ENCODE measurements at places on chromosomes 3 and 15.

DNA sequence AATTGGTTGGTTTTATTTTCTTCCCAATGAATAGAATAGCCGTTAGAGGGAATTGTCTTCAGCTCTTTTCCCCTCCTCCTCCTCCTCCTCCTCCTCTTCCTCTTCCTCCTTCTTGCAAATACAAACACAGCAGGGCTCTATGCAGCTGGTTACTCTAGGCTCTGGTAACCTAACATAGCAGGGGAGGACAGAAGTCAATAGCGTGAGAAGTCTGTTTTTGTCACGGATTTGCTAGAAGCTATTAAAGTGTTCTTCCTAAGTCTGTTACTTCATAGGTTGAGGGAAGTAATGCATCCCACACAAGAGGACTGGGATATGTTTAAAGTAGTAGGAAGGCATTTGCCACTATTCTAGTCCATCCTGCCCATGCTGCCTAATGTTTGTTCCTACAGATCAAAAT is 374.7 kb upstream of the TPRG1 start:
- DNase-seq: no peak

- no peak for DNase-seq
Measured at GRCh38 chr3:15623535-15624440, 22.2 kb downstream of the BTD start.

- no peak for DNase-seq
Measured at GRCh38 chr15:40037721-40038120, 1.3 kb downstream of the SRP14 start.

- no peak for DNase-seq
Measured at GRCh38 chr3:84442533-84442932, 516.3 kb upstream of the CADM2 start.

GRCh38 chr3:170324962-170325361 is 32.6 kb upstream of the SKIL start:
- DNase-seq: no peak

DNA sequence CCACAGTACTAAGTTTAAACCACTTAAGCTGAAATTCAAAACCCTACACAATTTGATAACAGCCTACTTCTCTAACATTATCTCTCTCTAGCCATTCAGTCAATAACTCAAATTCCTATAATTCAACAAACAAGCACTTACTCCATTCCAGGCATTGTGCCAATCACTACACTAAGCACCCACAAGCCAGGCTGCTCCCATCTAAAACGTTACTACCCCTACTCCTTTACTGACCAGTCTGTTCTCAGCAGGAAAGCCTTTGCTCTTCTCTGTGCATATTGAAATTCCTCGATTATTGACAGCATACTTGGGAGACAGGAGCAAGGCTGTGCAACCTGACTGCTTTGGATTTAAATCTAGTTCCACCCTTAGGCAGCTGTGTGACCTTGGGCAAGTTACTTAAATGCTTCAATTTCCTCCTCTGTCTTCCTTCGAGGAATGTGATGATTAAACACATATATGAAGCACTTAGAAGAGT is 177.2 kb upstream of the THBS1 start:
- DNase-seq: no peak

- no peak for DNase-seq
Measured at GRCh38 chr15:29711531-29711930, 110.7 kb downstream of the TJP1 start.

DNA sequence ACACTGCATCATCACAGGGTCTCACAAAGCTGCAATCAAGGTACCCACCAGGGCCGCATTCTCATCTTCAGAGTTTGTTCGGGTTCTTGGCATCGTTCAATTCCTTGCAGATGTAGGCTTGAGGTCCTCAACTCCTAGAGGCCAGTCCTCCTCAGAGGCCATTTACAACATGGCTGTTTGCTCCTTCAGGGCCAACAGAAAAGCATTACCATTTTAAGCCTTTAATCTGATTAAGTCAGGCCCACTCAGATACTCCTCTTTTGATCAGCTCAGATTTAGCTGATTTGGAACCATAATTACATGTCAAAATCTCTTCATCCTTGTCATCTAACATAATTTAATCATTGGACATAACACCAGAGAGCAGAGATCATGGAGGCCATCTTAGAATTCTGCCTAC is 55.4 kb downstream of the BFSP2 start:
- DNase-seq: no peak

- no peak for DNase-seq
Measured at GRCh38 chr3:76403556-76403955, 618.2 kb upstream of the ZNF717 start.

- DNase-seq: no peak
Measured at GRCh38 chr15:52348056-52348745, 52.6 kb upstream of the MYO5C start.

- DNase-seq: no peak
Measured at GRCh38 chr3:139774560-139775302, 97.0 kb upstream of the NMNAT3 start.

DNA sequence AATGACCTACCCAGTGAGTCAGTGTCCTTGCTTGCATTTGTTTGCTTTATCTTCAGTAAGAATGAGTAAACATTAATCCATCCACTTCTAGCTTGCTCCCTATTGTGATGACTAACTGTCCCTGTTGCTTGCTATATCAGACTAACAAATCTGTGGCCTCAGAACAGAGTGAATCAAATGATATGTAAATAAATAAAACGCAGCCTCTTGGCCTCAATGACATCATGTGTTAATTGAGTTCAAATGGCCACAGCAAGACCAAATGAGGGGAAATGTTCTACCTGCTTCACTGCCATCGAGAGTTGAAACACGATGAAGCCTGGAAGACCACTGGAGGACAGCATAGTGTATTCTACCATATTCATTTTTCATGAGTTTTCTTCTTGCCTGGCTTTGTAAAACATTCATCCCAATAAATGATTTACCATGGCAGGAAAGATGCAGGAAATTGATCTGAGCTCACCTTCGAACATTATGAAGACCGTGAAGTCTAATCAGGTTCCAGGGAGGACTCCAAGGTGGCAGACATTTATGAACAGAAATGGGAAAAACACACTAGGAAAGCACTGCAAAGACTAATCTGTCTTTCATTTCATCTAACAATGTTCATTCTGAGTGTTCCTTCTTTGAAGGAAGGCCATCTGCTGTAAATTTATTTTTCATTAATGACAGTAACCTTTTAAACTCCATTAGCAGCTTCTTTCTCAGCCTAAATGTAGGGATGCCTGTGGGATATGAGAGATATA is 1144.5 kb downstream of the TUSC7 start:
- DNase-seq: no peak

GRCh38 chr3:150161011-150161410 is 190.3 kb upstream of the PFN2 start:
- no peak for DNase-seq

GRCh38 chr3:77040216-77040615 is 317 bp downstream of the ROBO2 start:
- DNase-seq: no peak

- no peak for DNase-seq
Measured at GRCh38 chr3:173945806-173946205, 548.3 kb downstream of the NLGN1 start.

GRCh38 chr3:133799794-133800585 is 5.6 kb upstream of the SRPRB start:
- DNase-seq: no peak

GRCh38 chr3:101074518-101074917 is 81.3 kb upstream of the ABI3BP start:
- DNase-seq: no peak

GRCh38 chr15:64426845-64427465 is 33.4 kb upstream of the ZNF609 start:
- DNase-seq: no peak

- DNase-seq: no peak
Measured at GRCh38 chr3:62874711-62875557, at the start of gene CADPS. Gene CADPS (minus strand): TSS chr3:62875416. CDS start chr3:62875029, 387 bp downstream.

- DNase-seq: no peak
Measured at GRCh38 chr15:58666957-58667356, 82.5 kb downstream of the ADAM10 start.

DNA sequence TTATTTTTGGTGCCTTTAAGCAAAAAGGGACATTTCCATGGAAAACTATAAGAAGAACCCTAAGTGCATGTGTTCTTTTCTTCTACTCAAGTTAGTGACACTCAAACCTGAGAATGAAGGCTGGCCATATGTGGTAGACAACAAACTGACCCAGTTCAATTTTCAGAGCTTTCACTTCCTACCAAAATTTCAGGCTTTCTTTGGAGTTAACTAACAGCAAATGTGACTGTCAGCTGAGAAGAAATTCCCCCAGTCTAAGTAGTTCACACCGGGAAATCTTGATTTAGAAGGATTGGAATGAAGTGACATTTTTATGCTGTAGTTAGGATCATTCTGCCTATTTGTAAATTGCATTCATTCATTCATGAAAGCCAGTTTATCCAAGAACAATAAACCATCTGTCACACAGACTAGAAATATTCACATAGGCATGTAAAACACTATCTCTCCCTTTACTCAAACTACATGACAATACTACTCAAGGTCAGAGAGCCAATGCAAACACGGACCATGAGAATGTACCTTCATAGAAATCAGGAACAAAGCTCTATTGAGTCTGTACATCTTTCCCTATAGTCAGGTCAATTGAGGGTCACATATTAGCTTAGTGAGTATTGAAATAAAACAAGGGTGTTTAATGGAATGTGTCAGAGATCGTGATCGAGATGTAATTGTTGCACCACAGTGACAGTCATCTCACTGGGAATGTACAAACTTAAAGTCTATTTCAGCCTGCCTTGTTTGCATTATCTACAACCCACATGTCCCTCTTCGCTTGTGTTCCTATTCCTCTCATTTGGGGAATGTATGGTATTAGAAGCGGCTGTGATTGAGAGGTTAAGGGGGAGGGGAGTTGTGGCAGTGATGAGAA is 113.8 kb upstream of the TGFBR2 start:
- DNase-seq: no peak

DNA sequence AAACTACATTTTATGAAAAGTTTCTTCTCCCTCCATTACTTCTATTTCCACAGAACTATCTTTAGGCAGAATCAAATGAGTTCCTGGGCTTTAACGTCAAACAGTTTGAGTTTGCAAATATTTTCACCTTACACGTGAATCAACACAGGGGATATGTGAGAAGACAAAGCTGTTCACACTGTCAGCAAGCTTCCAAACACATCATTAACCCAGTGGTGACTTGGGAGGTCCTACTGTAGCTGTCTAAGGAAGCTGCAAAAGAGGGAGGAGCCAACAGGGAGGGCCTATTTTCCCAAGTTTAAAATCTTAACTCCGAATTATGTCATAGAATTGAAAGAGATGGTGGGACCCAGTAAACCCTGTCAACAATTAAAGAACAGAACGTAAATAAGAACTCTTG is 337.8 kb upstream of the DNAJC19 start:
- DNase-seq: no peak

GRCh38 chr3:156720826-156721225 is 46.4 kb downstream of the TIPARP start:
- DNase-seq: no peak

- no peak for DNase-seq
Measured at GRCh38 chr15:52183562-52184173, 7.5 kb downstream of the GNB5 start.

DNA sequence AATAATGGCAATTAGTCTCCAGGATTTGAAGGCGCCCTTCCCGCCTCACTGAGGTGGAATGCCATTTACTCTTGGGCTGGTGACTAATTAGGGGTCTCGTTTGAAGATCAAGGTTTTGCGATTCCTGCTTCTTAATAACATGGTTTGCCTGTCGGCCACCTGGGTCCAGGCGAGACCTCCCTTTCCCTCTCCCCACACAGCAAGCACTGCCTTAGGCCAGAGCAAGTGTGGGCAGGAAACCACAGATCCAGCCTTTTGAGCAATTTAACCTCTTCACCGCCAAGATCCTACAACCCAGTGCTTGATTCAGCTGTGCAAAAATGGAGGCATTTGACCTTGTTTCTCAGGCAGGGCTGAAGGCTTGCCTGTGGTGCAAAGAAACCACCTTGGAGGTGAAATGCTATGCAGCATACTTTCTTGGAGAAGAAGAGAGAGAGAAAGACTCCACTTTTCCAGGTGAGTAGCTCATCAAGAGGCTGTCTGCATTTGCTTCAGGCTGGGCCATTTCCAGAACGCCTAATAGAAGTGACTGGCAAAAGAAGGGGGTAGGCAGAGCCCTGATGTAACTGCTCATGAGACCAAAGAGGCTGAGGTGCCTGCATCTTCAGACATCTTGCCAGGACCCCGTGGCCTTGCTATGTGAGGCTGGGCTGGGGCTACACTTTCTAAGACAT is 34.1 kb upstream of the WNT5A start:
- no peak for DNase-seq

GRCh38 chr15:69279636-69280035 is 19.1 kb upstream of the PAQR5 start:
- DNase-seq: no peak

DNA sequence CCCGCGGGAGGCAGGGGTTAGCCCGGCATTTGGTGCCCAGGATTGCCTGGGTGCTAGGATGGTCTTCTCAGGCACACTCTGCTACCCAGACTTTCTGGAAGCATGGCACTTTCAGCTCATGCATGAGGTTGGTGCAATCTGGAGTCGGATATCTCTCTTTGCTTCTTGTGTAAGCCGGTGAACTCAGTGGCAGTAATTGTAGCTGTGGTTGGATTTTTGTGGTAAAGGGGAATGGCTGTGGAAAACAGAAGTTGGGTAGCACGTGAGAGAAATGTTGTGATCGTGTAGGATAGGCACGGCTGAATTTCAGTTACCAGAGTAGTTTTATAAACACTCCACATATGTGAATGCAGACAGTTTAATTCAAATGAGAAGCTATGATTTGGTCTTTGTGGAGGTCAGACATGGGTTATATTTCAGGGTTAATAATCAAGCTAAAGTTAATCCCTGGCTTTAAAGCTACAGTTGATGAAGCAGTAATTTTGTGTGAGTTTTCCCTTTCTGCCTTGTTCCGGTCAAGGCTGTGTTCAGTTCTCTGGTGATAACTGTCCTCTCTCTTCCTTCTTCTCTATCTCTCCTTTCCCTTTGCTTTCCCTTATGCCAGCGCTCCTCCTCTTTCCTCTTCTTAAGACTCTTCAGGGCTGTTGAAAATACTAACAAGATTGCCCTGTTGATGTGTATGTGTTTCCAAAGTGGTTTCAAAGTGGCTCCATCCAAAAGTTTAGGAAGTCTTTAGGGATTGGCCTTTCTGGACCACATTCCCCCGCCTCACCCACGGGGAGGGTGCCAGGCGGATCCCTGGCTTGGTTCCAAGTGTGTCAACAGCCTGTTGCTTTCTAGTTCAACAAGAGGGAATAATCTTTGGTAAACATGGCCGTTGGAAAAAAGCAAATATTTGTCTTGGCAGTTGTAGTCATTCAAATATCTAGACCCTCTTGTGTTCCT is 404.6 kb upstream of the C2CD4B start:
- DNase-seq: no peak

DNA sequence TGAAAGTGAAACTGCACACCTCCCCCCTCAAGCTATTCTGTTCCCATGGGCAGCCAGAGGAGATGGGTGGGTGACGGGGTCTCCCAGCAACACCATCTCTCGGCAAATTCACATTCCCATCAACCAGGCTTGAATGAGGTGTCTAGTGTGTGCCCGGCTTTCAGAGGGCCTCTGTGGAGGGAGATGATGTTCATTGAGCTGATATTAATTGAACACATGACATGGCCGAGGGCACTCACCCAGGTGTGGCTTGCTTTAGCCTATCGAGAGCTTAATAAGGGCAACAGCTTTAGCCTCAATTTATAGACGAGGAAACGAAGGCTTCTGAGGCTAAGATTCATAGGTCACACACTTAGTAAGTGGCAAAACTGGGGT is 288.0 kb downstream of the UACA start:
- no peak for DNase-seq
